ENCODE measurements at places on chromosomes 1 and 21.

DNA sequence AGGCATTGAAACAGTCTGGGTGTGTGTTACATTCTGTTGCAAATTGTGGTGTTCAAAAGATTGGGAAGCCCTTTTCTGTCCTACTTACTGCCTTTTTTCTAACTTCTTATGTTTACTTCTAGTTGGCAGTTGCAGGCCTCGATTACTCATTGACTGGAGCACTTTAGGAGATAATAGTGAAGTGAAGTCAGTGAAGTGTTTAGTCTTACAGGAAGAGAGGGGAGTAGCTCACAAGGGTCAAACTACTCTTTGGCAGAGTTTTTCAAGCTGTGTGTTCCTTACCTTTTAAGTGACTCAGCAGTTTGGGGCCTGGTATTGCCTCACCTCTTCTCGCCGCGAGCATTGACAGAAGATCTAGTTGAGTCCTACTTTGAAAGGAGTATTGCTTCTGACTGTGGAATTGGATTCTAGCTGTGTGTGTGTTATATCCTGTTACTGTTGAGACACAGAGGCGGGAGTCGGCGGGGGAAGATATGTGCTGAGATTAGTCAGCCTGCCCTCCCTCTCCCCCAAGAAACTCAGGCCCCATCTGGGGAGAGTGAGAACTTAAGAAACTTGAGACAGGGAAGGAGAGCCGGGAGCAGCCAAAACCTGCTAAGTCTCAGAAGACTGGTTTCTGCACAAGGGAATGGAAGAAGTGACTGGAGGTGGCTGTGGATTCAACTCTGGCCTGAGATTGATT, 19.3 kb downstream of the AHCYL1 start:
- peak; percentile 17 for DNase-seq

DNA sequence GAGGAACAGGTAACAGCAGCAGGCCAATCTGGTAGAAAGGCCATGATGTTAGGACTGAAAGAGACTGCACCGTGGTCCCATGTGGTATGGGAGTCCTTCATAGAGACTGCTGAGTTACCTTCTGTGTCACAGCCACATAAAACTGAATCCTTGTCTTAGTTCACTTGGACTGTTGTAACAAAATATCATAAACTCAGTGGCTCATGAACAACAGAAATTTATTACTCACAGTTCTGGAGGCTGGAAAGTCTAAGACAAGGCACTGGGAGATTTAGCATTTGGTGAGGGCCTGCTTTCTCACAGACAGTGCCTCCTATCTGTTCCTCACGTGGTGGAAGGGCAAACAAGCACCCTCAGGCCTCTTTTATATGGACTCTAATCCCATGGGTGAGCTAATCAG, 67.5 kb downstream of the CD2 start:
- DNase-seq: no peak

GRCh38 chr1:170511038-170511437, 20.9 kb upstream of the GORAB start:
- DNase-seq: no peak

DNA sequence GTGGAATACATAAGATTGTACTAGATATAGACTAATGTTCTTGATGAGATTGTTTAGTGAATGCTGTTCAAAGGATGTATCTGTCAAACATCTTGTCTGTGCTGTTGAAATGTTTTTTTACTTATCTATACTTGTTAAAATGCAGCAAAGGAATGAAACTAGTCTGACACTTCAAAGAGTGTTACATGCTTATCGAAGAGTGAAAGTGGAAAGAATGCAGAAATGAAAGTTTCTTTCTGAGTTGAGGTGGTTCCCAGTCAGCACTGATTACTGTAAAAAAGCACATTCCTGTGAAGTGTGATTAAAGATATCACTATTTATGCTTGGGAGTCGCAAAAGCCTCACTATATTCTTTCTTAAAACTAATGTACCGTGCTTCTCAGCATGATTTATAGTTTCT, 1225.2 kb downstream of the NCAM2 start:
- no peak for DNase-seq

DNA sequence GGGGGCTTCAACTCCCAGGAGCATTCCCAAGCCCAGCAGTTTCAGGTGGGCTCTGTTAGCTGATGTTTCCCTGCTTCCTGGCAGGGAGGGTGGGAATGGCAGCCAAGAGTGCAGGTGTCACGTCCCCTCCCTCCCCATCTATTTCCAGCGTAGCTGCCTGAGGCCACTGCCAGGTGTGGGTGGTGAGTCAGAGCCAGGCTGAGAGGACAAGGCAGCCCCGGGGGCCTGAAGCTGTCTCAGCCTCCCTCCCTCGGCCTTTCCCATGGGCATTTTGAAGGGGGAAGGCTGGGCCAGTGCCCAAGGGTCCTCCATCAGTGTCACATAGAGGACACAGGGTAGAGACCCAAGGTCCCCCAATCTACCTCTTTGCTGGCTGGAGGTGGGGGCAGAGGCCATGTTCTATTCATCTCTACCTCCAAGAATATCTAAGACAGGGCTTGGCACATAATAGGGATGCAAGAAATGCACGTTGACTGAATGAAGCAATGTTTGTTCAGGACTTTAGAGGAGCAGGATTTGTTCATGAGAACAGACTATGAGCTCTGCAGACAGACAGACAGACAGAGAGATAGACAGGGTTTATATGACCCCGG, 34.4 kb upstream of the ID3 start:
- no peak for DNase-seq

DNA sequence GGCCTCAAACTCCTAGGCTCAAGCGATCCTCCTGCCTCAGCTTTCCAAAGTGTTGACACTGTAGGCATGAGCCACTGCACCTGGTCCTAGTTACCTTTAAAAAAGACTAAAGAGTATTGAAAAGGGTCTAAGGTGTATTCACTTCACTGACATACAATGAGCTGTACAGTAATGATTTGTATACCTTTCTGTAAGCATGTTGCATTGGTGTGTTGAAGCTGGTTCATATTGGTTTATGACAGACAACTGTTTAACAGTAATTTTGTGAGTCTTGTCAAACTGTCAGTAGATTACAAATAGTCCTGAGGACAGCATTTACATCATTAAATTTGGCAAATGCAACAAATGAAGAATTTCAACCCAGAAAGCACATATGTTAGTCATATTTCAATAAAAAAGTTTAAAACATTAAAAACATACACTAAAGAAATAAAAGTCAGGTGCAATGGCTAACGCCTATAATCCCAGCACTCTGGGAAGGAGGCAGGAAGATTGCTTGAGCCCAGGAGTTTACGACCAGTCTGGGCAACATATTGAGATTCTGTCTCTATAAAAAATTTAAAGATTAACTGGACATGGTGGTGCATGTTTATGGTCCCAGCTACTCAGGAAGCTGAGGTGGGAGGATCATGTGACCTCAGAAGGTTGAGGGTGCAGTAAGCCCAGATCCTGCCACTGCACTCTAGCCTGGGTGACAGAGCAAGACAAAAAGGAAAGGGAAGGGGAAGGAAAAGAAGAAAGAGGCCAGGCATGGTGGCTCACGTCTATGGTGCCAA, 88.3 kb upstream of the HP1BP3 start:
- DNase-seq: no peak

DNA sequence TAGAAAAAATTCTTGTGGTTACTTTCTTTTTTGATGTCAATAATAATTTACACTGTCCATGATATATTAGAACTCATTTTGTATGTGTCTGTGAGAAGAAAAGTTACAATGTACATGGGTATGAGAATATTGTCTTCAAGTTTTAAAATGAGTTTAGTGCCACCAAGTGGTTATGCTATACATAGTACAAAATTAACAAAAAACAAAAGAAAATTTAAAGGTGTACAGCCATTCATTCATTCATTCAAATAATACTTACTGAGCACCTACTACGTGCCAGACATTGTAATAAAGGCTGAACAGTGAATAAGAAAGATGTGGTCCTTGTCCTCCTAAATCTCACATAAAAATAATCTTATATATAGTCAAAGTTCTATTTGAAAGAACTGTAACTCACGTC, 27.7 kb downstream of the UCHL5 start:
- no peak for DNase-seq

DNA sequence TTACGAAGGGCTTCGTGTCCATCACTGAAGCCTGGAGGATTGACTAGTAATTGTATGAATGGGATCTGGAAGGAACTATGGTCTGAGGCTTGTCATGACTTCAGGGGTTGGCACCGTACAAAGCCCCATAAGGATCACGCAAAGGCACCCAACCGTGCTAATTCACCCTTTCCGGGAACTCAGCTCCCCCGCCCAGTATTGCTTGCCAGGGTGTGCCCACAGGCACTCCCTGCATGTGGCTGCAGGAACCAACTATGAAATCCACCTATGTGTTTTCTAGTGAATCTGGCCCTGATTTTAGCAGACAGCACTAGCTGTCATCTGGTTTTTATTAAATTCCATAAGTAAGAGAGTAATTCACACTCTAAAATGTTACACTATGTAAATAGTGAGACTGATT, 139.2 kb downstream of the TM2D1 start:
- DNase-seq: no peak

- DNase-seq: no peak
Measured at GRCh38 chr1:180917306-180918065, 4.8 kb downstream of the KIAA1614 start.

- no peak for DNase-seq
Measured at GRCh38 chr1:172742599-172743500, 83.9 kb downstream of the FASLG start.

DNA sequence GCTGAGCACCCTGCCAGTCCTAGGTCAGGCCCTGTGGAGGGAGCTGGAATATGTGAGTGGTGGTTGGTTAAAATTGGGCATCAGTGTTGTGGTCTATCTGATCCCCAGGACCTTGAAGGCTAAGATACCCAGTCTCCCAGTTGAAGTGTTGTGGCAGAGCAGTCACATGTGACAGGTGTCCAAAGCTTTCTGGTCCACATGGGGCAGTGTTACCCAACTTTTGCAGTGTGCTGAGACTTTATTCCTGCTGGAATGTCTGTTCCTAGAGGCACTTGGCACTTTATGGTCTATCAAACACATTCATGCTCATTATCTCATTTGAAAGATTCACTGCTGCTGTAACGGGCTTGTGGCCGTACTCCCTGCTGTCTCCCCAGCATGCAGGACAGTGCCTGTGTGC, 21.0 kb upstream of the LORICRIN start:
- no peak for DNase-seq

DNA sequence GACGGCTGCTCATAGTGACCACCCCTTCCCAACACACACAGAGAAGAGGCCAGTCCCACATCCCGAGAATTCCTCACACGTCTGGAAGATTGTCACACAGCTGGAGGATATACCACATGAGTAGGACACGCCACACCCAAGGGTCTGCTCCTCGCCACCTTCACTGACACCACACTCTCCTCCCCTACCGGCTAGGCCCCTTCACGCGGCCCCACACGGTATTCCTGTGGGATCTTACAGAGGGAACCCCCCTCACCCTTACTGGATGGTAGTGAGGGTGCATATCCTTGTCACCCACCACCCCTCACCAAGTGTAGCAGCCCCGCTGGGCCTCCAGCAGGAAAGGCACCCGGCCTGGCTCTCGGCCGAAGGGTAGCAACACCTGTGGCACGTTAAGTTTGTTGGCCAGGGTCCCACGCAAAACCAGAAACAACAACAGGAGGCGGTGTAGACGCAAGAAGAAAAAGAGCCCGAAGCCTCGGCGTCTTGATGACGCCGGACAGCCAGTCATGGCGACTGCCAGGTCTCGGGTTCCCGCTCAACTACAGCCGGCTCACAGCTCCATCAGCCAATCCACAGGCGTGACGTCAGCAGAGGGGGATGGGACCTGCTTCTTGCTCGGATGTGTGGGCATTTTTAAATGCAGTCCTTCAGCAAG, at the start of gene NUP210L:
TSS of gene NUP210L (minus strand) at position 540 of the 658 bp plus-strand sequence.
- no peak for DNase-seq

DNA sequence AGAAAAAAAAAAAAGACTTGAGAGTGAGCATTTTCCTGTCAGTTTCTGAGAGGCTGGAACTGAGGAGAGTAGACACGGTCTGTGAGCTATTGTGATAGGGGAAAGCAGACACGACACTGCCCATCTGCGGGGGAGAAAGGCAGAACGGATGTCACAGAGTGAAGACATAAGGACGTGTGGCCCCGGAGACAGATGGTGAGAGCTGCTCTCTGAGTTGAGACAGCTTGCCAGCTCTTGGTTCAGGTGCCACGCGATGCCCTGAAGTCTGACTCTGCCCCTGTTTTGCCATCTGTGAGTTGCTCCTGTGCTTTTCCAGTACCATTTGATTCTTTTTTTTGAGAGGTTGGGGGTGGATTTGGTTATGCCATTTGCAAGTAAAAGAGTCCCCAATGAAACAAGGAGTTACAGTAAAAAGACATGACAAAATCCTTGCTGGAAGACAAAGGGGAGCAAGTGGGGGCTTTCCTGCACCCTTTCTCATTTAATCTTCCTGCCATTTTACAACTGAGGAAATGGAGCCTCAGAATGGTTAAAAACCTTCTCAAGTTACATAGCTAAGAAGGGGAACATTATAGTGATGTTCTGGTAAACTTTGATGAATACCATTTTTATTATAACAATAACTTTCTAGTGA, 128.9 kb upstream of the DNAH14 start:
- DNase-seq: no peak

Measured in stimulated activated CD8-positive, alpha-beta memory T cell treated with anti-CD3 and anti-CD28 coated beads, Interleukin-15, amount 100 ng/mL, for 48 hours (primary cell).